ENCODE measurements at places on chromosomes 2 and 18.

GRCh38 chr2:137797641-137798040 is 166.6 kb upstream of the HNMT start:
- no peak for DNase-seq

GRCh38 chr2:40271094-40271493 is 180.8 kb downstream of the SLC8A1 start:
- DNase-seq, result no peak

DNA sequence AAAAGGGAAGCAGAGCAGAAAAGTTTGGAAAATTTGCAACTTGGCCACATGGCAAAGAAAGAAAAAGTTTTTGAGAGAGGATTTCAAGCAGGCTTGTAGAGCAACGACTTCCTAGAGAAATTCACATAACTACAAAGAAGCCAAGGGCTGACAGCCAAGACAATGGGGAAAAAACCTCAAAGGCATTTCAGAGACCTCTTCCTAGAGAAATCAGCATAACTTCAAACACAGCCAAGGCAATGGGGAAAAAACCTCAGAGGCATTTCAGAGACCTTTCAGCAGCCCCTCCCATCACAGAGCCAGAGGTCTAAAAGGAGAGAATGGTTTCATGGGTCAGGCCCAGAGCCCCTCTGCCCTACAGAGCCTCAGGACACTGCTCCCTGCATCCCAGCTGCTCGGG is 7.2 kb downstream of the ADI1 start:
- DNase-seq, result no peak

- DNase-seq, result no peak
These were observed 26.3 kb upstream of the EPG5 start for GRCh38 chr18:45993438-45993837.

- DNase-seq, result no peak
These were observed 8.6 kb downstream of the KANSL1L start for GRCh38 chr2:210162466-210163124.

GRCh38 chr2:104982111-104982510 is 55.8 kb upstream of the MRPS9 start:
- no peak for DNase-seq

DNA sequence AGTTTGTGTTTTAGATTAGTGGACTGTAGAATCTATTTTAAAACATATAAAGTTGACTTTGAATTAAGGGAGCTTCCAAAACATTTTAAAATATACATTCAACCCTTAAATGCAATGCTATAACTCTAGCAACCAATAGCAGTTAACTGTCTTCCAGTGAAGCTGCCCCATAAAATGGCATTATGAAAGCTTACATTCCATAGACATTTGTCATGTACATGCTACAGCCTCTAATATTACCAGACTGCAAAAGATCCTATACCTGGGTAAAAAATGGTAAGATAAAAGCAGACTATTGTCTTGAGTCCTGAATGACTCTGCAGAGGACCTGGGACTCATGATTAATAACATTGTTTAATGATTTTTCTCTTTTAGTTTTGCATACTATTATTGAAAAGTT is 489.4 kb downstream of the LRP1B start:
- no peak for DNase-seq

GRCh38 chr2:65658266-65658665 is 225.9 kb upstream of the SPRED2 start:
- DNase-seq, result no peak

GRCh38 chr2:115389024-115389423 is 946.6 kb downstream of the DPP10 start:
- no peak for DNase-seq

GRCh38 chr2:191705084-191705483 is 27.1 kb downstream of the NABP1 start:
- no peak for DNase-seq

DNA sequence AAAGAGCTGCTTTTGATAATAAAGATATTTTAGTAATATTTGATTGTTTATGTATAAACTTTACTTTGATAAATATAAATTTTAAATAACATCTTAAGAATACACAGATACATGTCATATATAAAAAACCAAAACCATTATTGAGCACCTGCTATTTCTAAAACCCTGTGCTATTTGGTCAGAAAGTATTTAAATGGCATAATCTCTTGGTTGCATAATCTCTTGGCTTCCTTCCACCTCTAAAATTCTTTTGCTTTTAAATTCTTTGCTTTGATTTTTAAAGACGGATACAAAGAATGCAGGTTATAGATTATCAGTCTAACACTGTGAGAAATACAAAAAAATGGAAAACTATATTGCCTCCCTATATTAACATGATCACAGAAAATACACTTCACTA is 36.9 kb downstream of the ACMSD start:
- DNase-seq, result no peak

- no peak for DNase-seq
These were observed 98.8 kb downstream of the CTAGE1 start for GRCh38 chr18:22318745-22319407.

DNA sequence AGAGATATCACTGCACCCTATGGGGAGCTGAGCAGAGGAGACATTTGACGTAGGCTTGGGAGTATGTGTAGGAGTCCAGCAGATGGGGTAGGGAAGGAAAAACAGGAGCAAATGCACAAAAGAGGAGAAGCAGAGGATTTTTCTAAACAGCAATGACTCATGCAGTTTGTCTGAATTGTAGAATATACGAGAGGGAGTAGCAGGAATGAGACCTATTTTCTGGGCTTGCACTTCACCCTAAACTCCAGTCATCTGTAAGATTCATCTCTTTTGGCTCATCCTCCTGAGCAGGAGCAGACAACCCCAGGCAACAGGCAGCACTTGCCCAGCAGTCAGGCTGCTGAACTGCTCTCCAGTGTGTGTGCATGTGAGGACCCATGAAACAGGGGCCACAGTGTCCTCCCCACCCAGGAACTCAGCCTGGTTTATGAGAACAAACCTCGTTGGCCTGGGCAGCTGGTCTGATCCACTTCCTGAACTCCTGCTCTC is 100.2 kb upstream of the CDC42EP3 start:
- no peak for DNase-seq

DNA sequence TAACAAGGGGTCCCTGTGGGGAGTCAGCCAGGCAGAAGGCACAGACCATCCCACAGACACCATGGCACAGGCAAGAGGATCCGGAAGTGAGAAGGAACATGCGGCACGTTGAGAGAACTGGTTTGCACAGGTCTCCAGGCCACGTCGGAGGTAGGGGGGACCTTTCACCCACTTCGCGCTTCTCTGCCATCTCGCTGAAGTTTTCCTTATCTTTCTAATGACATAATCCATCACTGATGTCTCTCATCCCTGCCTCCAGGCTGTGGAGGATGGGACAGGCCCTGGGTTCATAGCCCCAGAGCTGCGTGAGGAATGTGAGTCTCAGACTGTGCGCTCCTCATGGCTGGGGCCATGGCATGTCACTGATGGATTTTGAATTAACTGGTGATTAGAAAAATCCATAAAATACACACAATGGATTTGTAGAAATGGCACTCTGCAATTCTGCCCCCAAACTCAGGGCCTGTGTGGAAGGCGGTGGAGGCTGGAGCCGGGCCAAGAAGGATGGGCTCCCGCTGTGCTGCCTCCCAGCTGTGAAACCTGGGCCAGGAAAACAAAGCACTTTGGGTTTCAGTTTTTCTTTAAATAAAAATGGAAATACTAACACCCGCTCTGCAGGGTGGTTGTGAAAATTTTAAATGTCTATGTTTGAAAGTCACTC is 113.3 kb upstream of the ALKAL2 start:
- no peak for DNase-seq

GRCh38 chr2:74915743-74916142 is 42.7 kb upstream of the POLE4 start:
- no peak for DNase-seq

GRCh38 chr2:239192456-239192855 is 208.4 kb downstream of the HDAC4 start:
- no peak for DNase-seq

DNA sequence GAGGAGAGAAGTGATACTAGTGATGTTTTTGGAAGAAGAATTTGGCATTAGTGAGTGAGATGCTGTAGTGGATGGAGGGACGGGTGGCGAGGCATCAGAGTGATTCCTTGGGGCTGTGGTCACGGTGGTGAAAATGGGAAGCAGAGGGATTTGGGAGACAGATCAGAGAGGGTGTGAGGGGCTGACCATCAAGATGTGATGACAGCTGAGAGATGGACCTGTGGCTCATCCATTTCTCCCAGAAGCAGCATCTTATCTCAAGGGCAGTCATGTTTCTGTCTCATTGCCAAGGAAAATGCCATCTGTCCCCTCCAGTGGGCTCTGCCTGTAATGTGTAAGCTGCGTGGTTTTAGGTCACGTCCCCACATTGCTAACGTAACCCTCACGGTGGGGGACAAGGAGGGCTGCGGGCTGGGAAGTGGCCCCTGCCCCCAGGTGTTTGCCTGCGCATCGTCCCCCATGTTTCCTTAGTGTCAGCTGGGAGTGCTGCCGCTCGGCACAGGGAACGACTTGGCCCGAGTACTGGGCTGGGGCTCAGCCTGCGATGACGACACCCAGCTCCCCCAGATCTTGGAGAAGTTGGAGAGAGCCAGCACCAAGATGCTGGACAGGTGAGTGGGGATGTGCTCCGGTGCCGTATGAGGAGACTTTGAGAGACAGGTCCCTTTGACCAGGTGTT is 91.0 kb downstream of the DGKD start:
- DNase-seq, result no peak

DNA sequence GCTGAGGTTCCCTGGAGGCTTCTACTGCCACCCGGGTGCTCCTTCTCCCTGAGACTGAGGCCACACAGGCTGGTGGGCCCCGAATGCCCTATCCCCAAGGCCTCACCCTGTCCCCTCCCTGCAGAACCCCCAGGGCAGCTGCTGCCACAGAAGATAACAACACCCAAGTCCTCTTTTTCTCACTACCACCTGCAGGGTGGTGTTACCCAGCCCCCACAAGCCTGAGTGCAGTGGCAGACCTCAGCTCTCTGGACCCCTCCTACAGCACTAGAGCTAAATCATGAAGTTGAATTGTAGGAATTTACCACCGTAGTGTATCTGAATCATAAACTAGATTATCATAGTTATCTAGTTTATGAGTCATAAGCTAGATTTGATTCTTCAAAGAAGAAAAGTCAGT is 7.3 kb upstream of the CENPA start:
- DNase-seq, result no peak

GRCh38 chr2:235950473-235950809 is 217.7 kb downstream of the GBX2 start:
- DNase-seq, result no peak

GRCh38 chr2:205407984-205408383 is 274.3 kb upstream of the NRP2 start:
- no peak for DNase-seq

DNA sequence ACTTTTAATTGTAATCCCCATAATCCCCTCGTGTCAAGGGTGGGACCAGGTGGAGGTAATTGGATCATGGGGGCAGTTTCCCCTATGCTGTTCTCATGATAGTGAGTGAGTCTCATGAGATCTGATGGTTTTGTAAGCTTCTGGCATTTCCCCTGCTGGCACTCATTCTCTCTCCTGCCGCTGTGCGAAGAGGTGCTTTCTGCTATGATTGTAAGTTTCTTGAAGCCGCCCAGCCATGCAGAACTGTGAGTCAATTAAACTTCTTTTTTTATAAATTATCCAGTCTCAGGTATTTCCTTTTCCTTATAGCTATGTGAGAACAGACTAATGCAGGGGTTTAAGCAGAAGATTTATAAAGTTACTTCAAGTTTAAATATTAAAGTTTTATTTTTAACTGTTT is 655.2 kb downstream of the EPHA4 start:
- DNase-seq, result no peak

- no peak for DNase-seq
These were observed 12.4 kb upstream of the NBEAL1 start for GRCh38 chr2:203002054-203002821.

GRCh38 chr2:55743583-55743982 is 49.9 kb upstream of the PNPT1 start:
- no peak for DNase-seq

DNA sequence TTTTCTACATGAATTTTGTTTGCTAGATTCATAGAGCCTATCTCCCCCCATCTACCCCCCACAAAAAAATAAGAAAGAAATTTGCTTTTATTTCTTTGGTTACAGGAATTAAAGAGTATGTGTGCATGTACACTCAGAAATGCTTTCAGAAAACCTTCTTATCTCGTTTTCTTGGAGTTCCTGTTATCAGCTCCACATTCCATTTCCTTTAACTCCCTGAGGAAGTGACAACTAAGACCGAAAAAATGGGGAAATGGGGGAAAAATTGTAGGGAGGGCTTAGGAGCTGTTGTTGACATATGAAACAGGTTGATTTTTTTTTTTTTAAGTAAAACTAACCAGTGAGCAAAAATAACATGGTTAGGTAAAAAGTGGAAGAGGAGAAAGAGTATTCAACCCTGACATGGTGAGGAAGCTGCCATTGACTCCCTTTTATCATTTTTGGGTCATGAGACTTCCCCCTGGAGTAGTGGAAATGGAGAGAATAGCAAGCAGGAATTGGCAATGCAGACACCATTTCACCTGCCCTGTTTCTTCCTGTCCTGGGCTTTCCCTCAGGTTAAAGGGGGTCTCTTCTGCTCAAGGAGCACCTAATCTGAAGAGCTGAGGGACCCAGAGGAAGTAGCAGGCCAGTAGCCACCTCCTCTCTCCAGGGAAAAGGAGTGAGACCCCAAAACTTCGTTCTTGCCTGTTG is 93.5 kb downstream of the OSBPL6 start:
- DNase-seq, result no peak

DNA sequence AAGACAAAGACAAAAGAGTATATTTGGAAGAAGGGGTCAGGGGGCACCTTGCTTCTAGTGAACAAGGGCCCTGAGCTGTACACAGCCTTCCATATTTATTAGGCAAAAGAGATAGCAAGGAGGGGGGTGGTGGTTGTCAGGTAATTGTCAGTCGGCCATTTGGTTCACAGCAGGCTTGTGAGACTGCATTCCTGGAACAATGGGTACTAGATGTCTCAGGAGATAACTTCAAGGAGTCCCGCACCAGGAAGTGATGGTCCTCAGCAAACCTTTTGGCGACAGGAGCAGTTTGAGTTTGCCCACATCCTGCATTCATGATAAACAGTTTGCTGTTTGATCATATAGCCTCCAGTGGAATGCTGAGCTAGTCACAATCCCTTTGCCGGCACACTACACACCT is 376.4 kb upstream of the RAB12 start:
- DNase-seq, result no peak

DNA sequence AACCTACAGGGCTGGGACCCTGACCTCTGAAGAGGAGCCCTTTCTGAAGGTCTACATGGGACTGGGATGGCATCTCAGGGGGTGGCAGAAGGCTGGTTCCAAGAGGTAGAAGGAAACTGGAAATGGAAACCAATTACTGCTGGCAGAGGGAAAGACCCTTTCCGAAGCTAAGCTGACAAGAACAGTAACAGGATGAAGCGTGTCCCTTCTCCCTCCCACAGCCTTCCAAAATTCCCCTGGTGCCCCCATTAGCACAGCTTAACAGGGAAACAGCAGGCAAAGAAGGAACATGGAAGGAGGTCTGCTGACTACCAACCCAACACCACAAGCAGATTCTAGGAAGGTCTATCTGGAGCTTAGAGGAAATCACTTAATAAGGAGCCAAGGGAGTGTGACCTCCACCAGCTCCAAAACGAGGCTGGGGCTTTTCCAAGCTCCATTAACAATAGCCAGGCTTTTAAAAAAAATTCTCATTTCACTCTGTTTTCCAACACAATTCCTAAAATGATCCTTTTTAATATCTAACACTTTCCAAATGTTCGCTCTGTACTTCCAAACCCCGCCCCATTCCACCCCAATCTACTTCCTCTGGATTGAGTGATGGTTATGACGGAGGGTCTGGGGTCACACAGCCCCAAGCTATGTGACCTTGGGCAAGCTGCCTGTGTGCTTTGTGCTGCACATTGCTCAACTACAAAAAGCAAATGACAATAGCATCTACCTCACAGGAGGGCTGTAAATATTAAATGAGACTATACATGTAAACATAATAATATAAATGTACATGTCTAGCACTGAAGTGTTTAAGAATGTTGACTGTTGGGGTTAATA is 55.2 kb downstream of the STK39 start:
- no peak for DNase-seq
